ENCODE measurements at places on chromosomes 7 and 10.

DNA sequence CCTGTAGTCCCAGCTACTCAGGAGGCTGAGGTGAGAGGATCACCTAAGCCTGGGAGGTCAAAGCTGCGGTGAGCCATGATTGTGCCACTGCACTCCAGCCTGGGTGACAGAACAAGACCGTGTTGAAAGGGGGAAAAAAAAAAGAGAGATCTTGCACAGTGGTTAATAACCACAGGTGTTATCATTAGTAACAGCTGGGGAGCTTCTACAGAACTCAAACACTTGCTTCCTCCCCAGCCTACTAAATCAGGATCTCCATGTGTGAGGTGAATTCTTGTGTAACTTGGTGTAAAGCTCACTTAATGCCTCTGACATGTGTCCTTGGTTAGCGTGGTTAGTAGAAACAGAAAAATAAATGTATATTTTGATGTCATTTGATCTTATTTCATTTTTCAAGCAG, 43.9 kb upstream of the BMS1 start:
- no peak for DNase-seq

DNA sequence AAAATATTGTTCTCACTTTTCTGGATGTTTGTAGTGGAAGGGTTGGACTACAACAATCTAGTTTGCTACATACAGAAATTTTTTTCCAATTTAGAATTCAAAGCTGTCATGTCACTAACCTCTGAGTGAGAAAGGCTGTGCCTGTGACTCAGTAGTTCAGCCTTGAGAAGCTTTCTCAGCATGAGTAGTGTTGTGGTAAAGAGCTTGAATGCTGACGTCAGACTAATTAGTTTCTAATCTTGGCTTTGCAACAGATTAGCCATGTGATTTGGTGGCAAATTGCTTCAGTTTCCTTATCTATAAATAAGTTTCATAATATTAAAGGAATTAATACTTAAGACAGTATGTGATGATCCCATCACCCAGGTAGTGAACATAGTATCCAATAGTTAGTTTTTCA, 83.8 kb downstream of the ABCA13 start:
- no peak for DNase-seq

DNA sequence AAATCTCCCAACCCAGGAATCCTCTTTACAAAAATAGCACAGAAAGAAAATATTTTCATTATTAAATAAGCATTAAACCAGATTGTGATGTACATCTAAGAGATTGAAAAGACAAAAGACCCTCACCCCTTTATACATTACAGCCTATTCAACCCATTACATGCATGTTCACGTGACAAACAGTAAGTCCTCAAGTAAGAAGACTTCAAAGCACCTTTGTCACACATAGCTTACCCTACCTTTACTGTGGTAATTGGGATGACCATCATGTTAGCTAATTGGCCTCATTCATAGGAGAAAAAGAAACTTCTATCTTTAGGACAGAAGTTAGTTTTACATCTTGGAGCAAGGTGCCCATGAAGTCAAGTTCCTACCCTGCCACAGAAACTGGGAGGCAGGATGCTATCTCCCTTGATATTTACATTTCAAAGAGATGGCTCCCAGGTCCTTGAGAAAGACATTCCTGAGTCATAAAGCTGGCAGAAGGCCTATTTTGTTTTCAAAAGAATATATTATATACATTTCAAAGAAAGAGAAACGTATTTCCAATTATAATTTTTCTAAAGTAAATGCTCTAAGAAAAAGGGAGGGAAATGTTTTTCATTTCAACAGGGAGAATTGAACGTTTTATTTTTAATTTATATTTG, 48.1 kb downstream of the GNAI1 start:
- no peak for DNase-seq

- DNase-seq = no peak
Measured at GRCh38 chr7:151384352-151384697, 25.5 kb downstream of the WDR86 start.

- no peak for DNase-seq
Measured at GRCh38 chr10:34320265-34320664, 494.8 kb downstream of the PARD3 start.

DNA sequence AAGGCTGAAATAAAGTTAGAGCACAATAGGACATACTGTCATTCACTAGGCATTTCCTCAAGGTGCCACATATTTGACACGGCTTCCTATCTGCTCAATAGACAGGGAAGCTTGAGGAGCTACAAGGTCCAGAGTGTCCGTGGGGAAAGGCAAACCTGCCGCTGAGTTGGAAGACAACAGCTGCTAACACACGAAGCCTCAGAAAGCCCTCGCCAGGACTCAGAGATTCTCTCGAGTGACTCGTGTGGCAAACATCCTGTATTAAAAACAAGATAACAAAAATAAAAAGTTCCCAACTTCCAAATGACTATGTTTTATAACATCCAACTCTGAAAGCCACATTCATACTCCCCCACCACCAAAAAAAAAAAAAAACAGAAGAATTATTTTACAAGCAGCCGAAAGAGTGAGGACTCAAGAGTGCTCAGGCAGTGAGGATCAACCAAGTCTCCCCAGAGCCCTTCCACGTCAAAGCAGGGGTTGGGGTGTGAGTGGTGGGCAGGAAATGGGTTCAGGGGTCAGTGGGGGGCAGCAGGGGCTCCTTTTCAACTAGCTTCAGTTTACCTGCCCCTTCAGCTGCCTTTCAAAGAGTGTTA, 67.6 kb downstream of the STK17A start:
- no peak for DNase-seq

- DNase-seq = no peak
Measured at GRCh38 chr7:150363872-150364271, 4.8 kb upstream of the REPIN1 start.

- DNase-seq = no peak
Measured at GRCh38 chr10:36345807-36346206, 703.7 kb upstream of the FZD8 start.

GRCh38 chr10:76291175-76291574, 859.8 kb downstream of the LRMDA start:
- no peak for DNase-seq

DNA sequence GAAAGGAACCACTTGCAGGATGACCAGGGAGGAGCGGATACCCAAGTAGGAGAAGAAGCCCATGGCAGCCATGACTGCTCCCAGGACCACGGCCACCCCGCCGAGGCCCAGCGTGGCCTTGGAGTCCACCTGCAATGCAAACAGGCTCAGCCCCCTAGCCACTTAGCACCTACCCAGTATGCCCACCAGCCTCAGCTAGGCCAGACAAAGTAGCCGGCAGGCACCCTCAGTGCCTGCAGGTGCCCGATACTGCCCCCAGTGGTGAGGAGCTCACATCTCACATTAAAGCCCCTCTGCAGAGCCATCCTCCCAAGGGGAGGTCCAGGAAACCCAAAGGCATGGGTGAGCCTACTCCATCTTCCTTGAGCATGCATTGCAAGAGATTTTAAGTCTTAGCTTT, 6.6 kb downstream of the NPC1L1 start:
- DNase-seq = peak; percentile 31

- no peak for DNase-seq
Measured at GRCh38 chr10:17684537-17684936, 40.6 kb downstream of the STAM start.

DNA sequence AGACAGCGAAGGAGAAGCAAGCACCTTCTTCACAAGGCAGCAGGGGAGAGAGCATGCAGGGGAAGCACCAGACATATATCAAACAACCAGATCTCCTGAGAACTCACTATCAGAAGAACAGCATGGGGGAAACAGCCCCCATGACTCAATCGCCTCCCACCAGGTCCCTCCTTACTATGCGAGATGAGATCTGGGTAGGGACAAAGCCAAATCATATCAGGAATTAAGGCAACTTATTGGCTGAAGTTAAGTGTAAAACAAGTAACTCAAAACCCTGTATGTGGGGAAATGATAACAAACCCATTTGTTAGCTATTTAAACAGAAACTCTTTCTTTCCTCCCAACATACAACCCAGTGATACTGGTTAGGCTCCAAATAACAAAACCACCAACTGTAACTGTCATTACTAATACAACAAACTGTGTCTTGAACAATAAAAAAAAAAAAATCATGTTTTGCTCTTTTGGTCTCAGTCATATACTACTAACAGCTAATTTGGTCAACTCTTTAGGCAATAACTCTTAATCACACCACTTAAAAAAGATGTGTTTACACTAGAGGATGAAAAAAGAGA, 57.8 kb downstream of the MINDY3 start:
- no peak for DNase-seq

- no peak for DNase-seq
Measured at GRCh38 chr10:14698111-14698828, 76.4 kb downstream of the FAM107B start.

GRCh38 chr7:105838627-105839231, 37.7 kb downstream of the ATXN7L1 start:
- no peak for DNase-seq

DNA sequence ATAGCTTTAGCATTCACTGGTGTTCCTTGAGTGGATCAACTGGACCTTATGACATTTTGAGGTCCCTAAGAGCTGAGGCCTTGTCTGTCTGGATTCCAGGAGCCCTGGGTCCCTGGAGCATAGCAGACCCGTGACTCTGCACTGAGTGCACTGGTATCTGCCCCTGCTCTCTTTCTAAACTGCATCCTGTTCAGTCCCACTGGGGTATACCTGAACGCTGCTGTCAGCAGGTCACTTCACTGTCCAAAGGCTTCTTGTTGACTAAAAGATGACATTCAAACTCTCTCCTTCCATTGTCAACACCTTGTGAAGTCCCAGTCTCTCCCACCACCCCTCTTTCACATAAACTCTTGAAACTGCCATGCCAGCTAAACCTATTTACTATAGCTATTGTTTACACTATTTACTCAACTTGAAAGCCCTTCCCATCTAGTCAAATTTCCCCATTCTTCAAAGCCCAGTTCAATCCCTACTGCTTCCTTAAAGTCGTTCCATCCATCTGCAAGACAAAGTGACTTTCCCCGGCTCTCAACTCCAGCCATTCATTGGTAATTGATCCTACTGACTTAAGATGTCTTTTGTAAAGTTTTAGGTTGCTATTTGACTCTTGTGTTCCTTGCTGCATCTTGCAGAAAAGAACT, 523.3 kb downstream of the KCNMA1 start:
- no peak for DNase-seq

DNA sequence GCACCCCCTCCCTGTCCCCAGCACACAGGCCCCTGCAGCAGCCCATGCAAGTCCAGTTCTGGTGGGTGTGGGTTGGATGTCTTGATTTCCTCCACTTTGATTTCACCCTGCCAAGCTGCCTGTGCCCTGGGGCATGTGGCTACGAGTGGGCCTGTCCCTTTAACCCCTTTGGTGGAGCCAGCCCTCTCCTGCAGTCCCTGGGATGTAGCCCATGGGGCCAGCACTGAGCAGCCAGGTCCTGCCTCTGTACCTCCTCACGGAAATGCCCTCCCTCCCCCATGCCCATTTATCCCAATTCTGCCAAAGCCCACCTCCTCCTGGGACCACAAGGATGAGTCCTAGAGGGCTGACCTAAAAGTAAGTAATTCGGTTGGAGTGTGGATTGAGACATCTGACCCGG, 11.9 kb downstream of the COL13A1 start:
- no peak for DNase-seq

DNA sequence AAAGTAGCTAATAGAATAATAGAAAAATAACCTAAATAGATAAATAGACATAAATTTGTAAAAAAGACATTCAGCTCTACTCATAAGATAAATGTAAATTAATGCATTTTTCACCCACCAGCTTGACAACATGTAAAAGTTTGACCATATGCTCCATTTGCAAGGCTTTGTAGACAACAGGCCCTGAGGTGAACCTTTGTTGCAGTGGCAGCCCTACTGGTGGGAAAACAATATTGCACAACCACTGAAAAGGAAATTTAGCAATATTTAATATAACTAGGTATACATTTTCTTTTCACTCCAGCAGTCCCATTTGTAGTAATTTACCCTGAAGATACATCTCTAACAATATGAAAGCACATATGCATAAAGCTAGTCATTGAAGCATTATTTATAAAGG, 39.0 kb upstream of the ADRA2A start:
- no peak for DNase-seq

GRCh38 chr10:71286521-71287294, 32.4 kb upstream of the SLC29A3 start:
- no peak for DNase-seq

DNA sequence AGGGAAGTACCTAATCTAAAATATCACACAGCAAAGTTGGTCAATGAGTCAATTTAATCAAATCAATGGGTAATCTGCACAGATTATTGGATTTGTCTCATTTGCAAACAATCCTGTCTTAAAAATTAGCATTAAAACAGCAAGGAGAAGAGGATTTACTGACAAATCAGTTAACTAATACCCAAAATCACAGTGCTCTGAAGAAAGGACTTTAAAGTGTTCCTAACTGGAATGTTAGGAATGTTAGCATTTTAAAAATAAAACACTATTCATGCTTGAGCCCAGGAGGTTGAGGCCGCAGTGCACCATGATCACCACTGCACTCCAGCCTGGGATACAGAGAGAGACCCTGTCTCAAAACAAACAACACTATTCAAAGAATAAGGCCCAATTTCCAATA, 83.1 kb downstream of the CHCHD3 start:
- DNase-seq = no peak

- no peak for DNase-seq
Measured at GRCh38 chr10:121085367-121085766, 234.2 kb downstream of the WDR11 start.

- peak; percentile 45 for DNase-seq
Measured at GRCh38 chr10:11742009-11742778, at the start of gene ECHDC3. TSS of gene ECHDC3 (plus strand) at chr10:11742382. CDS start at chr10:11742577, 195 bp downstream.

DNA sequence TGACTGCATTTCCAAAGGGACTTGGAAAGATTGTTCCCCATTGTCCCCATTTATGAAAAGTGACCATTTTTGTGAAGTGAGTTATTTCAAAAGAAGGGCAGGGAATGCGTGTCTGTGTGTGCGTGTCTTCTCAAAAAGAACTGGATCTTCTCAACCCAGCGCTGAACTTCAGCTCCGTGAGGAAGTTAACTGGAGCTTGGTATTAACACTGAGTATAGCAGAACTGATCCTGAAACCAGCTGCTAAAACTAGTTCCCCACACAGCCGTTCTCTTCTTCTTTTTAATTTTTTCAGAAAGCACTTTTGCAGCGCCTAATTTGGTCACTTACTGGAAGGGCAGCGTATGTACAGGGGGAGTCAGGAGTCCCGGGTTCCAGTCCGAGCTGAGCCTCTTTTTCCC, 45.8 kb upstream of the PLEKHA1 start:
- no peak for DNase-seq

GRCh38 chr10:128055061-128055868, 71.0 kb downstream of the MKI67 start:
- DNase-seq = no peak

DNA sequence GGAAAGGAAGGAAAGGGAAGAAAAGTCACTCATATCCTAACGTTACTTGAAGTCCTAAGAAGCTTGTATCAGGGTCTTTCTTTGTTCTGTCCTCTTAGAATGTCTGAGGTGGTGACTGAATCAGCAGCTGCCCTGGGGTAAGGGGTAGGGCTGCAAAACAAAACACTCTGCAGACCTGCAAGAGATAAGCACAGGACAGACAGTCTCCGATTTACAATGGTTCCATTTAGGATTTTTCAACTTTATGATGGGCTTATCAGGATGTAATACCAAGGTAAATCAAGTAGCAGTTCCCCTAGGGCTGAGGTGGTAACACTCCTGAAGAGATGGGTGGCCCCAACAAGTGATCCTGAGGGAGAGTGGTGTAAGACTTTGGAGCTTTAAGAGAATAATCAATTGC, 16.5 kb downstream of the KDM7A start:
- no peak for DNase-seq
